ENCODE measurements at places on chromosomes 11 and 22. TPM values are rescaled to one million over a fixed set of nuclear protein-coding genes. Genes with fewer than 3 reads are reported as not detected.

HSPB2 gene
- total RNA-seq = not detected

WBP2NL gene
- total RNA-seq = 0.22 TPM

SHANK2 gene
- 1.6 TPM for total RNA-seq

SYT7 gene
- total RNA-seq = 9.7 TPM

MCM5 gene
- total RNA-seq = 8.1 TPM

B4GALNT4 gene
- 1.1 TPM for total RNA-seq

PELI3 gene
- total RNA-seq = 11.9 TPM

TRIM51 gene
- total RNA-seq = not detected

ZPR1 gene
- total RNA-seq = 54.4 TPM

GLB1L3 gene
- not detected for total RNA-seq

CRYBA4 gene
- not detected for total RNA-seq

APBB1 gene
- total RNA-seq = 45.1 TPM

AIP gene
- total RNA-seq = 87.1 TPM

TBX10 gene
- total RNA-seq = not detected

Data from placental pericyte (primary cell).